ENCODE measurements at places on chromosomes 3 and 15.
A peak's percentile ranks its signal among the peaks of the same experiment; 100 is the strongest.

- no peak for DNase-seq
Observed at GRCh38 chr15:67832897-67833709, 6.7 kb downstream of the RNU6-1 start.

DNA sequence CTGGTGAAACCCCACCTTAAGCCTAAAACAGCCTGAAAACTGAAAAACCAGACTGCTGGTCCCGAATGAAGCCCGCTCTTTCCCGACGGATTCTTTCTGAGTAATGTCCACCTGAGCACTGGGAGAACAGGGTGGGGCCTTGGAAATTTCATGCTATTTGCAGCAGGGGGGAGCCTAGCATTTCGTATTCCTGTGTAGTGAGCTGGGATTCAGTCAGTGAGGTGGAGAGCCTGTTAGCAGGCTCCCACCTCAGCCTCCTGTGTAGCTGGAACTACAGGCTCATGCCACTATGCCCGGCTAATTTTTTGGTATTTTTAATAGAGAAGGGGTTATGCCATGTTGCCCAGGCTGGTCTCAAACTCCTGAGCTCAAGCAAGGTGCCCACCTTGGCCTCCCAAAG lies 74.7 kb downstream of the CMTM8 start:
- DNase-seq = no peak

DNA sequence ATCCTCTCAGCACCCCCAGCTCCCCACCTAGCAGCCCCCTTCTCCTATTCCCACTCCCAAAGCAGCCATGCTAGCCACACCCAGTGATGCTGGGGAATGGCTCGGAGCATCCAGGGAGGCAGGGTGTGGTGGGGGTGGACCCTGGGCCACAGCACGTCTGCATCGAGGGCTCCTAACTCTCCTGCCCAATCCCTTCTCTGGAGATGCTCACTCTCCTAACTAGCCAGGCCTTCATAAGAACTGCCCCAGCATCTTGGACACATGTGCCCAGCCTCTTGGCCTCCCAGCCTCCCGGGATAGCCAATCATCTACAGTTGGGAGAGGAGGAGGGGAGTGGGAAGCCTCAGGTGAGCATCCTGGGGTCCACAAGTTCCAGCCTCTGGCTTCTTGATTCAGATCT lies 2.7 kb downstream of the PCBP4 start:
- no peak for DNase-seq

DNA sequence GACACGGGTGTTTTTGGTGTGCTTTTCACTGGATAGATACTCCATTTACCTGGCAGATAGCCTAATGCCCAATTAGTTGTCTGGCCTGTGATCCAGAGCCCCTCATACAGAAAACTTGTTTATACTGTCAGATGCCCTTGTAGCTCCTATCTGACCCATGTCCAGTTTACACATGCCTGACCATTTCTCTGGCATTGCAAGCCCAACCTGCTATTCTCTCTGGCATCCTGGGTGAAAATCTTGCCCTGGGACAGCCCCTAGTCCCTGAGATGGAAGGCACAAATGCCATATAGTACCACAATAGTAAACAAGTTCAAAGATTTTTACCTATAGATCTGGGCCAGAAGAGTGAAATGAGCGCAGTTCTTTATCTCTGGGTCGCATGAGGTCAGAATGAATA lies 212.6 kb downstream of the ZBBX start:
- DNase-seq = no peak

DNA sequence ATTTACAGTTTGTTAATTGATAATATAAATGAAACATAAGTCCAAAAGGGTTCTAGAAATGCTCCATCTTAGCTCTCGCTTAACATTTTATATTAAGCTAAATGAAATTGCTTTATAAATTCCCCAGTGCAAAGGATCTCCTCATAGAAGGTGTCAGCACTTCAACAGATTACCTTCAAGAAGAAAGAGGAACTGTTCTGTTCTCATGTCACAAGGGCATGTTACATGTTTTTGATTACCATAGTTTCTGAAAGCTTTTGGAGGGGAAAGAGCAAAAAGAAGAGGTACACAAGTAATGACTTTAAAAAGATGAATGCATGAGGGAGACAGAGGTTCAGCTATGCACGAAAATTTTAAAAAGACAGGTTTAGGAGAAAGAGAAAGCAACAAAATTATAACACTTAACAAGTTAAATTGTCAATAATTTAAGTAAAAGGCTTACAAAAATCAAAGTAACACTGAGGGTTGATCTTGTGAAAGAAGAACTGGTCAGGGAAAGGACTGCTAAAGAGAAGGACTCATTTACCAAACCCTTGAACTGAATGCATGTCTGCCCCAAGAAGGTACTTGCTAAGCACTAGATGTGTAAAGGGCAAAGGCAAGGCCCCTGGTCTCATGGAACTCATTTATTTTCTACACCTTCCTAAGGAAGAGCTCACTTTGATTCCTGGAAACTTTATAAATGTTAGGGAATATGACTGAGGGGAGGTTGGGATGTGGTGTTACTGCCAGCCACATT lies 45.1 kb downstream of the CCDC191 start:
- no peak for DNase-seq

- no peak for DNase-seq
Observed at GRCh38 chr15:64251121-64251520, 88.3 kb upstream of the PPIB start.

GRCh38 chr3:113086560-113087461 lies 96.0 kb downstream of the GTPBP8 start:
- DNase-seq = no peak

DNA sequence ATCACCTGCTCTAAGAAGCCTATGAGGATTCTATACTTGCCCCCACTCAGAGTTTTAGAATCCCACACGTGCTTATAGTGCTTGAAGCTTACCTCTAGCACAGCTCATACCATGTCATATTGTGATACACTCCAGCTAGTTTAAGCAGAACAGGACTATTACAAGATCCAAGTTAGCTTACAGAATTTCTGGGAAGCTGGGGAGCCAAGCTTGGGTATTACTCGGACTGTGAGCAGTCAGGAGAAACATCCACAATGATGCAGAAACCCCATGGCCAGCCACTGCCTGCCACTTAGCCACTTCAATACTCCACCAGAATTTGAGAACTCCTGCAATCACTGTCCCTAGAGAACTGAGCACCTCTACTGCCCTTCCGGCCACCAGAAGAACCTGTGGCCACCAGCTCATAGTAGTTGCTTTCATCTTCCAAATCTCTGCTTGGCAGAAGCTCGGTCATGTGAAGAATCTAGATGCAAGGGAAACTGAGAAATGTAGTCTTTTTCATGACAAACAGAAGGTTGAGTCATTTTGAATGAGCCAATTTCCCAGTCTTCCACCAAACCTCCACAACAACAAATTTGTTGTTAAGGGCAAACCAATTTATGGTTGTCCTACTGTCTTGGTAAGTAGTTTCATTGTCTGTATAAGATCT lies 27.7 kb upstream of the SSR3 start:
- DNase-seq = no peak

GRCh38 chr15:28907338-28907960 lies 21.7 kb downstream of the APBA2 start:
- DNase-seq = no peak

- DNase-seq = no peak
Observed at GRCh38 chr3:108569336-108569735, 19.9 kb downstream of the CIP2A start.

GRCh38 chr3:194270627-194271459 lies 80.3 kb downstream of the CPN2 start:
- no peak for DNase-seq

DNA sequence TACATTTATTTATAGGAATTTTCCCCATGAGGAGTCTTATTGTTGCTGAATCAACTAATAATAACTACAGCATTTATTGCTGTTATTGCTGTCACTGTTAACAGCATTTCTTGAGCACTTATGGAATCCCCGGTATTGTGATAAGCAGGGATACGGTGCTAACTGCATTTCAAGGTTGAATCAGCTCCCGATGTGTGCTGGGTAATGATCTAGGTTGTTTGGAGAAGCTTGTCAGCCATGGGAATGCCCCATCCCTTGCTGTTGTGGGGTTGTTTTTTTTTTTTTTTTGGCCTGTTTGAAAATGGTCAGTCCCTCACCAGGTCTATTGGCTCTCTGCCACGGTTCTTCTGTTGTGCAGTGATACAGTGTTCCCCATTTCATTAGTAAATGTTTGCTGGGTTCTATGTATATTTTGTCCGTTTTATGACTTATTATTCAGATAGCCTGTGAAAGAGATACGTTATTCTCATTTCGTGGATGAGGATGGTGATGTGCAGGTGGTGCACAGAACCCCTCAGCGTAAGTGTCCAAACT lies 48.5 kb downstream of the MED12L start:
- DNase-seq = no peak

- DNase-seq = no peak
Observed at GRCh38 chr3:153623834-153624233, 461.8 kb downstream of the RAP2B start.

DNA sequence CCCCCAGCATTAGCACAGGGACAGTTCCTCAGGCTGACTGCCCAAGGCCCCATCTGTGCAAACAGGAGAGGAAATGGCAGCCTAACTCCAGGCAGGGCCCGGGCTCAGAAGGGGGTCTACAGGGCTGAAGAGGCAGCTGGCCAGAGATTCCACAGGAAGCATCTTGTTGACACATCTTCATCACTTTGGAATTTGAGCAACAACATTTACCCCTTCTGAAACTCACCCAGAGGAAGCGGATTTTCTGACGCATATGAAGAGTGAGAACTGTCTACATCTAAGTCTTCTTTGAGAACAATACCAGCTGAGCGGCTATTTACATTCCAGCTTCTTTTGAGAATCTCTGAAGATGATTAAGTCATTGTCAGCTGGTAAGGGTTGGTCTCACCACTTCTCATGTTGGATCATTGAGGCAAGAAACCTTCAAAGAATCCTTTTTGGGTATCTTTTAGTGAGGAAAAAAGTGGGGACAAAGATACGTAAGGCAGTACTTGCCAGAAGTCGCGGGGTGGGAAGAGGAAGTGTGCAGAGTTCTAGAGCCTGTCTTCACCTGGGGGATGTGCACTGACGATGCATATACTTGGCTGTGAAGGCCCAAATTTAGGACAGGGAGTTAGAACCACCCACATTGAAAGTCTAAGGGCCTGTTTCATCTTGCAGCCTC lies 25.4 kb upstream of the SRP14 start:
- DNase-seq = no peak

DNA sequence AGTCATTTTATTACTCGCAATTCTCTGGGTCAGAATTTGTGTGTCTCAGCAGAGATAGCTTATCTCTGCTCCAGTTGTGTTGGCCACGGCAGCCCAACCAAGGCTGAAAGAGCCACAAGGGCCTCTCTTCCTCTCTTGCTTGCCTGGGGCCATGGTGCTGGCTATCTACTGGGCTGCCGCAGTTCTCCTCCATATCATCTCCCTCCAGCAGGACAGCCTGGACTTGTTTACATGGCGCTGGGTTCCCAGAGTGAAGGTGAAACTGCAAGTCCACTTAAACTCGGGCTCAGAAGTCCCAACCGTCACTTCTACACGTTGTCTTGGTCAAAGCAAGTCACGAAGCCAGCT lies 134.8 kb downstream of the UACA start:
- no peak for DNase-seq

DNA sequence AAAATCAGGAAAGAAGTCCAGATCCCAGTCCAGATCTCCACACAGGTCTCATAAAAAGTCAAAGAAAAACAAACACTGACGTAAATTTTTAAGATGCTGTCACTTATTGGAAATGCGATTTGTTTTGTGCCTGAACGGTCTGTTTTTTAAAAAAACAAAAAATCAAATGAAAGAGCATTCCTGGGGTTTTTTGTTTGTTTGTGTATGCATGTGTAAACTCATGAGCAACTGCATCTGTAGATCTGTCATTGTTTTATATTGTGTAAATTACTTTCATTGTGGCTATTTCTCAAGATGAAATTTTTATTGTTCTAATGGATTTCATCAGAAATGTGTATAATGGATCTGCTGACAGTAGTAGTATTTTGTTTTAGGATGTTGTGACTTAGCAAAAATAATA lies 55.0 kb downstream of the U2SURP start:
- no peak for DNase-seq

DNA sequence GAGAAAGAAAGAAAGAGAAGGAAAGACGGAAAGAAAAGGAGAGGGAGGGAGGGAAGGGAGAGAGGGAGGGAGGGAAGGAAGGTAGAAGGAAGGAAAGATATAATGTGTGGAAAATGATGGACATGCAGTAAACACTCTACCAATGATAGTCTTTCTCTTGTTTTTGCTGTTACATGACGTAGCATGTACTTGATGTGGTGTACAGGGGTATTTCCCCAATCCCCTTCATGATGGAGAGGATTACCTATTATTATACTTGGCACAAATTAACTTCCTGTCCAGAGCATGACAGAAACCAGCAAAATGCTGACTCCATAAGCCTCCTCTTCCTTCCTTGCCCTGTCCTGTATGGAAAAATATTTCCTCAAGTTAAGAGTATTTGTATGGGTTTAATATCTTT lies 124.4 kb downstream of the B3GALNT1 start:
- DNase-seq = no peak

DNA sequence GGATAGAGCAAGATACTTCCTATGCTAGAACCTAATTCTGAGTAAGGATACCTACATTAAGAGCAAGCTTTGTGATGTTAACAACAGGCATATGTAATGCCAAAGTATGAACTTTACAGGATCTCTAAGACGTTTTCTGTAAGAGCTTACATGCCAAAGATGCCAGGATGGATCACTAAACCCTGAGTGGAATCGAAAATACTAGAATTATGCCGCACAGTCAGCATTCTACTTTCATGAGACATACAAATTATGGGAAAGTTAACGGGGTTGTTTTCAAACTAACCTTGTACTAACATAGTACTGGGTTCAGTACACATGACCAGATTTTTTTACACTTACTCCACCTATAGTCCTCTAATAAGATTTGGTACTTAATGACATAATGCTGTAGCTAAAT lies 55.1 kb downstream of the AAGAB start:
- DNase-seq = no peak

- DNase-seq = no peak
Observed at GRCh38 chr3:136444581-136444980, 194.4 kb downstream of the PCCB start.

DNA sequence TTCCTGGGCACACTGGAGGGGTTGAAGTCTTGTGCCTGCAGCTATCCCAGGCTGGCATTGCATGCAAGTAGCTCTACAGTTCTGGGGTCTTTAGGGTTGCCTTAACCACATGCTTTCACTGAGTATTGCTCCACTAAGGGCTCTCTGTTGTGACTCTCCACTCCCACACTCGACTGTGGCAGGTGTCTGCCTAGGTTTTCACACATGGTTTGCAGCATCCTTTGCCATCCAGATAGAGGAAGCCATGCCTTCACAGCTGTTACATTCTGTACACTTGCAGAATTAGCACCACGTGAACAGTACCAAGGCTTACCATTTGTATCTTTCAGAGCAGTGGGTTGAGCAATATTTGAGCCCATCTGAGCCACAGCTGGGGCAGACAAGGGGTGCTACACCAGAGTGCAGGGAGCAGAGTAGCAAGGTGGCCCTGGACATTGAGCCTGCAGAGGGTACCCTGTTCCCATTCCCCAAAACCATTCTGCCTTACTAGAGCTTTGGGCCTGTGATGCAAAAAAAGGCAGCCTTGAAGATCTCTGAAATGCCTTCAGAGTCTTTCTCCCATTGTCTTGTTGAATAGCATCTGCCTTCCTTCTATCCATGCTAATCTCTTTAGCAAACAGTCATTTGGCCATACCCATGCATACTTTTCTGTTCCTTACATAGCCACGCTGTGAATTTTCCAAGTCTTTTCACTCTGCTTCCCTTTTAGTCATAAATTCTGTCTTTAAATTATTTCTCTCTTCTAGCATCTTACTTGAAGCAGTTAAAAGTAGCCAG lies 95.2 kb upstream of the PLCL2 start:
- DNase-seq = peak; percentile 13

- no peak for DNase-seq
Observed at GRCh38 chr3:9340472-9340902, 22.4 kb upstream of the THUMPD3 start.

Measured in stimulated activated CD8-positive, alpha-beta memory T cell treated with anti-CD3 and anti-CD28 coated beads, Interleukin-12 subunit alpha, Interleukin-12 subunit beta, amount 100 ng/mL, for 4 hours (primary cell).